Femur (tissue), 1 donor: ENCODE measurements at places on chromosomes 5 and 9.

- DNase-seq: no peak
Measured at GRCh38 chr5:15757103-15757502, 257.1 kb downstream of the FBXL7 start.

- no peak for DNase-seq
Measured at GRCh38 chr9:14671377-14671776, 21.9 kb downstream of the ZDHHC21 start.

- no peak for DNase-seq
Measured at GRCh38 chr5:56529666-56530430, 285.5 kb upstream of the MAP3K1 start.

DNA sequence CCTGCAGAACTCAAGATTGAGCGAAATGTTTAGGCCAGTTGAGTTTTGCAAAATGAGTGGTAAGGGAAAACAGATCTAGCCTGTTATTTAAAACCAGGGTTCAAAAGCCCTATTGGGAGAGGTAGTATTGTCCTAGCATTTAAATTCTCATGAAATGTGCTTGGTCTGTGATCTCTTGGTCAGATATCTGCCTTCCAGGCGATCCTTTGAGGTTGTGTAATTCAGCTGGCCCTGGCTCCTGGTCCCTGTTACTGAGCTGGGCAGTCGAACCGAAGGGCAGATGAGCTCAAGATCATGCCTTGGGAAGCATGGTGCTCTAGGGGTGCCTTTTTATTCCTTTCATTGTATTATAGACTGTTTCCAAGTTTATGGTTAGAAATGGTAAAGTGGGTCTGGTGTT, 14.4 kb downstream of the SAP30L start:
- DNase-seq: no peak

DNA sequence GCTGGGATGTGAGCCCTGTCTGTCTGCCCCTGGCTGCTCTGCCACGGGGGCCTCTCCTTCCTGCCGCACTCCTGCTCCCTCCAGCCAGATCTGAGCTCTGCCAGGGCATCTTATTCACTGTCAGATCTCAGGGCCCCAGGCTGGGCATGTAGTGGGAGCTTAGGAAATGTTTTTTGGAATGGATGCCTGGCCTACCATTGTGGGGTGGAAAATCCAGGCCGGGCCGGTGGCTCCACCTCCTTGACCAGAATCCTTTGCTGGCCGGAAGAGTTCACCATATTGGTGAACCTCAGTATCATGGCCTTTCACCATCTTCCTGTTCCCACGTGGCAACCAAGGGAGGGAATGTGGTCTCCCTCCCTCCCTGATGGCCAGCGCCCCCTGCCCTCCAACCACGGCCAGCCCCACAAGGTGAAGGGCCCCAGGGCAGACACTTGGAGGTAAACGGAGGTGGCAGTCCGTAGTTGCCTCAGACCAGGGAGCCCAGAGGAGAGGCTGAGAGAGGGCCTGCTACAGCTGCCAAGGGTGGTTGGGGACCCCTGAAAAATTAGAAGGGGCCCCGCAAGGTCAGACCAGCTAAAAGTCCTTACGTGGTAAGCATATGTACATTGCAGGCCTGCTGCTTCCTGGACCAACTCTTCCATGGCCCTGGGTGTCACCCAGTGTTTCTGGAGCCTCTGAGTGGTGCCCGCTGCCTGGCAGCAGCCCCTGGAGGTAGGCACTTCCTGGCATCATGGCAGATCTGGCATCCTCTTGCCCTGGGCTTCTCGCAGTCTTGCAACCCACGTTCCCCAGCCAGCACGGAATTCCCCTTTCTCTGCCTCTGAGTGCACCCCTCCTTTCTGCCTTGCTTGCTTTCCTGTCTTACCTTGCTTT, 153.3 kb downstream of the RGS3 start:
- peak; percentile 75 for DNase-seq

- DNase-seq: no peak
Measured at GRCh38 chr5:6708814-6709213, 4.4 kb upstream of the TENT4A start.

GRCh38 chr9:97367729-97368128, 44.2 kb upstream of the TDRD7 start:
- no peak for DNase-seq

- DNase-seq: no peak
Measured at GRCh38 chr9:108720191-108720642, 135.6 kb downstream of the ACTL7B start.

DNA sequence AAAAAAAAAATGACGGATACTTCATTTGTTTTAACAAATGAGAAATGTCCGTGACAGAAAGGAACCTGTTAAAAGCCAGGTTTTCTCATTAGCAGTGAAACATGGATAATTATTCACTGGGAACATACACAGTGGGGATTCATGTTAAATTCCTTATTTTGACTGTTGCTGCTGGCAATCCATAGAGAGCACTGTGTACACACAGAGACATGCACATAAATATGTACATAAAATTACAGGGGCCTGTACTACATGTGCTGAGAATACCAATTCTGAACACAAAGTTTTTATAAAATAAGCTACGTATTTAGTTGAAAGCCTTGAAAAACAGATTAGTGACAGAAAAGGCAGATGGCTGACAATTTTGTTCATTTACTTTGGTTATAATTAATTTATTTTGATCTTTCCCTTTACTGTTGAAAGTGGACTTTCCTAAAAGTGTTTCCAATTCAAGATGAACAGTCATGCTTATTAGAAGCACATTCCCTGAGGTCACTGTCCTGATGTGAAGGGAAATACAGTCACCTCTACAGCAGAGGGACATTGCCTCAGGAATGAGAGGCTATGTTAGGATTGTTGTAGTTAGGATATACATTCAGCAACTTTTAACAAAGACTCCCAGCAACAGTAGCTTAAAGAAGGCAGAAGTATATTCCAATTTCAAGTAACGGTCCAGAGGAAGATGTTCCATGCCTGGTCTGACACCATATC, 166.7 kb downstream of the SAXO1 start:
- DNase-seq: no peak

GRCh38 chr5:76626738-76627137, 3.5 kb upstream of the F2RL2 start:
- DNase-seq: no peak

DNA sequence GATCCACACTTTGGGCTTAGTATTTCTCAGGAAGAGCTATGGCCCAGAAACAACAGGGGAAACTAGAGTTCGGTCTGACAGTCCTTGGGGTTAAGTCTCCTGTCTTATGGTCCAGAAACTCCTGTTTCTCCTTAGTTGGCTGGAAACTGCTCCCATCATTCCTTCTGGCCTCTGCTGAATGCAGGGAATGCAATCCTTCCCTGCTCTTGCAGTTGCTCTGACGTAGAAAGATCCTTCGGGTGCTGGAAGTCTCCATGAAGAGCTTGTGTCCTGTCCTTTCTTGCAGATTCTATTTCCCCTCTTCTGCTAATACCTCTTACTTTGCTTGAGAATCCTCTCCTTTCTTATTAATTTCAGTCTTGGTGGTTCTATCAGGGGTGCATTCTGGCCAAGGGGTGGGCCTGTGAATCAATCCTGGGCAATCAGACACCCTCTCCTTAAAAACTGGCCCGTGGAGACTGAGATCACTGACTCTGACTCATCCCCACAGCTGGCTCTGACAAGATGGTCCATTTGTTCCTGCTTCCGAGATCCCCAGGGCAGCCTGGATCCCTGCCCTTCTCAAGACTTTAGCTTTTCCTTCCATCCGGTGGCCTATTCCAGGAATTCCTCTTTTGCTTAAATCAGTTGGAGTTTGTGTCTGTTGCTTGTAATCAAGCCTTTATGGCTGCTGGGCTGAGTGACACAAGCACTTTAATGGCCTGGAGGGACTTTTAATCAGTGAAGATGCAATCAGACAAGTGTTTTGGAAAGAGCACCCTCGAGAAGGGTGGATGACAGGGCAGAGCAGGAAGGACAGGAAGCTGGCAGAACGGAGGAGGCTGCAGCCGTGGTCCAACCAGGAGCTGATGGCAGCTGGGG, 23.7 kb downstream of the PTGS1 start:
- peak; percentile 68 for DNase-seq

- DNase-seq: no peak
Measured at GRCh38 chr5:14355391-14355790, 212.2 kb downstream of the TRIO start.

- DNase-seq: no peak
Measured at GRCh38 chr9:115155037-115155436, 37.1 kb upstream of the TNC start.

DNA sequence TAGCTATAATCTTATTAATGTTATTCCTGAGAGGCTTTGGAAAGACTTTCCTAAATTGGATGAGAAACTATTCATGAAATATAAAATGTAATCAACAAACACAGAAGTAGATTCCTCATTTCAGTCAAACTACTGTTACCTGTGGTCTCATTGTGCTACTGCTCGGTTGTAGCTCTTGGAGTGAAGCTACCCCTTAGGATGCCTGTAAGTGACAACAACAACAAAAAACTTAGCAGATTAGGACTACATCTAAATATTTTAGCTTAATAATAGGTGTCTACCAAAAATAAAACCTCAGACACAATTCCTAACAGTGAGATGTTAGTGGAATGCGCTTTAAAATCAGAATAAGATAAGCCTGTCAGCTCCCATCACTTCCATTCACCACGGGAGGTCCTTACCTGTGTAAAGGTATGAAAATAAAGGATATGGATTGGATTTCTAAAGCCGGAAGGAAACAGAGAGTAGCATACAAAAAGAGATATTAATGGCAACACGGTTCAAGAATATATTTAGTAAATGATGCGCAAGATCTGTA, 369.2 kb downstream of the OSTF1 start:
- DNase-seq: no peak

GRCh38 chr9:27436234-27436633, 87.9 kb upstream of the IFNK start:
- no peak for DNase-seq

- no peak for DNase-seq
Measured at GRCh38 chr5:146754621-146755020, 123.9 kb downstream of the PPP2R2B start.

- no peak for DNase-seq
Measured at GRCh38 chr5:171537923-171538537, 118.6 kb downstream of the FGF18 start.

DNA sequence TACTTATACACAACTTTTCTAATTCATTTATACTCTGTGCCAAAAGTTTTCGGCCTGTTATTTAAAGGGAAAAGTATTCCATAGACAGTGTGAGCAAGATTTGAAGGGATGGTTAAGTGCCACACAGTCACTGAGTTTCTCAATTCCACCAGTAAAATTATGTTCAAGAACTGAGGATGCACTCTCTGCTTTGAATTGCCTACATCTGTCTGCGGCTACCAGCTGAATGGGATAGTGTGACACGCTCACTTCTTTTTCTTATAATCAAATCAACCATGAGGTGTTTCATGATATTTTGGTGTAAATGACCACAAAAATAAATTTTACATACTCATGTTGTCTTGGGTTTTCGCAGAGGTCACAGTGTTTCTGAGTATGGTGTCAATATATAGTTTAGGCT, 218.4 kb upstream of the TMEM161B start:
- DNase-seq: no peak

DNA sequence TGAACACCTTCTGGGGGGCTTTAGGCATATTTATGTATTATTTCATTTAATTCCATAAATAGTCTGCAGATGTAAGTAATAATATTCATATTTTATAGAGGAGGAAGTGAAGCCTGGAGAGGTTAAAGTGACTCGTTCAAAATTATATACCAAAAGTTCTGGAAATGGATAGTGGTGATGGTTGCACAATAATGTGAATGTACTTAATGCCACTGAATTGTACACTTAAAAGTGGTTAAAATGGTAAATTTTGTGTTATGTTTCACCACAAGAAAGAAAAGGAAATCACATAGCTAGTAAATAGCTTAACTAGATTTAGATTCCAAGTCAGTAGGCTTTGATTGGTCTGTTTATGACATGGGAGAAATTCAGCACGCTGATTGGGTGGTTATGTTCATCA, 13.0 kb upstream of the TMEFF1 start:
- no peak for DNase-seq

- DNase-seq: no peak
Measured at GRCh38 chr9:82991671-82992070, 71.3 kb downstream of the RASEF start.

- no peak for DNase-seq
Measured at GRCh38 chr9:72327631-72328030, 37.4 kb downstream of the ZFAND5 start.

GRCh38 chr5:22693121-22693520, 160.0 kb downstream of the CDH12 start:
- DNase-seq: no peak

GRCh38 chr9:3743901-3744413, 218.2 kb upstream of the RFX3 start:
- DNase-seq: no peak

- no peak for DNase-seq
Measured at GRCh38 chr9:95385521-95385920, 68.0 kb upstream of the FANCC start.

DNA sequence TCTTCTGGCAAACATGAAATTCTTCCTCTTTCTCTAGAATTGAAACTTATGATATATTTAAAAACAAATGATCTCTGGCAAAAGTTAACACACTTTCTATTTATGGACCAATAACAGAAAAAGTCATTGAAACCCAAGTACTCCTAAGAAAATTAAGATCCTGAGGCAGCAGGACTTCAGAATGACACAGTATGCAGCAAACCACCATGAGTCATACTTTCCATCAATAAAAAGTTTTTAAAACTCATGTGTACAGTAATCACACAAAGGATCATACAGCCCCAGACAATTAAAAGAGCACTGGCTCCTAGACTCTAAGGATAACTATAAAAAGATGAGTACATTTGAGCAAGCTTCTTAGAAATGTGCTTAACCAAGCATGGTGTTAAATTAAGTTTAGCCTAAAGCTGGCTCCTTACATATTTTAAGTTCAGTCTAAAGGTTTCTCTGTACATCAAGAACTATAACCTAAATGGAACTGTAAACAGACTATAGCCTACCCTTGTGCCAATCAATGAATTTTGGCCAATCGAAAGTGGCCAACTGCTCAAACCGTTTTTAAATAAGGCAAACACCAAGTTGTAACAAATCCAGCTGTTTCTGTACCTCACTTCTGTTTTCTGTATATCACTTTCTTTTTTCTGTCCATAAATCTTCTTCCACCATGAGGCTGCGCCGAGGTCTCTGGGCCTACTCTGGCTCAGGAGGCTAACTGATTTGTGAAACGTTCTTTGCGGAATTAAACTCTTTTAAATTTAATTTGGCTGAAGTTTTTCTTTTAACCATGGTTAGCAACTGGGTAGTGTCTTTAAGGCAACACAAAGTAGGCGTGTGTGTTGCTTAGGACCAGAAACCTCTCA, 232.1 kb upstream of the PIK3R1 start:
- DNase-seq: no peak

DNA sequence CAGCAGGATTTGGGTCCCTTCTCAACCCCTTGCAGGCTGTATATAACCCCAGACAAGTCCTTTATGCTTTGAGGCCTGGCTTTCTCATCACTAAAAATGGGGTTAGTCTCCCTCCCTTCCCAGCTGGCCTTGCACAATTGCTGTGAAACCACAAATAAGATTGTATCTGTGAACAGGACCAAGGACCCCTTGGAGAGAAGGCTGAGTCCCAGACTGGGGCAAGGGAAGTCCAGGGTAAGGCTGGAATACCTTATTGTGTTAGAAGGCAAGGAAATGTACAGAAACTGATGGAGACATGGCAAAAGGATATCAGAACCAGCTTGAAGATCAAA, 11.4 kb downstream of the MACROH2A1 start:
- no peak for DNase-seq
